Stimulated activated CD4-positive, alpha-beta T cell treated with anti-CD3 and anti-CD28 coated beads, Interleukin-1b, Interleukin-23, amount 100 ng/mL, for 48 hours (primary cell): ENCODE measurements at places on chromosomes 1 and 21.

DNA sequence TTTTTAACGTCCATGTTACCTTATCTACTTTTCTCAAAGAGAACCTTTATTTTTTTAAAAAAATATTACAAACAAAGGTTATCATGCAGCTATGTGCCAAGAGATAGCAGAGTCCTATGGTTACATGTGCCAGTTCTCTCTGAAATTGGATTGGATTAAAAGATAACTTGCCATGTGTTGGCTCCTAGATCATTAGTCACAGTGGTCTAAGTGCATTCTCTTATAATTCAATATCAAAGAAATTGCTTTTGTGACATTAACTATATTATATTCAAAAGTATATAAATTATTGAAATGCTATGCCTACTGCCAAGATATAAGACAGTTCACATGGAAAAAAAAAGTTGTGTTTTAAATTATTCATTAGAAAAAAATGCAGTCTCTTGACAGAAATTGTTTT is 494.2 kb downstream of the NEGR1 start:
- no peak for DNase-seq

- no peak for DNase-seq
These were observed 33.4 kb upstream of the C1orf198 start for GRCh38 chr1:230901671-230902070.

DNA sequence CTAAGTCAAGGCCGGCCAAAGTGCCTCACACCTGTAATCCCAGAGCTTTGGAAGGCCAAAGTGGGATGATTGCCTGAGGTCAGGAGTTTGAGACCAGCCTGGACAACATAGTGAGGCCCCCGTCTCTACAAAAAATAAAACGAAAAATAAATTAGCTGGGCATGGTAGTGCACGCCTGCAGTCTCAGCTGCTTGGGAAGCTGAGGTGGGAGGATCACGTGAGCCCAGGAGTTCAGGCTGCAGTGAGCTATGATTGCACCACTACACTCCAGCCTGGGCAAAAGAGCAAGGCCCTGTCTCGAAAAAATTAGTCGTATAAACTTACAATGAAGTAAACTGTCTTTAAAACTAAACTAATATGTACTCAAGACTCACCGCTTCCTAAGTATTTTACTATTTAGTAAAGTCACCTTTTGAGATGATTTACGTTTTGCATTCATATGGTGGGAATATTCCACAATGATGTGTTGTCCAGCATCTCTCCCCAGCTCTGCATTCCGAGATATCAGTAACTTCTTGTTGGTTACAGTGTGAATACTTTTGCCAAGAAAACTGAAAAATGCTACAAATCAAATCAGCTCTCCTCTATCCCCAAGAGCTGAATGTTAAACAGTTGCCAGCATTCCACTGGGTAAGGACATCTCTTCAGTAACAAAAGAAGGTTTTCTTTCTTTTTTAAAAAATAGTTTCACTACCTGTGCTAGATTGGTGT is 84.9 kb upstream of the C21orf91 start:
- DNase-seq, result no peak

DNA sequence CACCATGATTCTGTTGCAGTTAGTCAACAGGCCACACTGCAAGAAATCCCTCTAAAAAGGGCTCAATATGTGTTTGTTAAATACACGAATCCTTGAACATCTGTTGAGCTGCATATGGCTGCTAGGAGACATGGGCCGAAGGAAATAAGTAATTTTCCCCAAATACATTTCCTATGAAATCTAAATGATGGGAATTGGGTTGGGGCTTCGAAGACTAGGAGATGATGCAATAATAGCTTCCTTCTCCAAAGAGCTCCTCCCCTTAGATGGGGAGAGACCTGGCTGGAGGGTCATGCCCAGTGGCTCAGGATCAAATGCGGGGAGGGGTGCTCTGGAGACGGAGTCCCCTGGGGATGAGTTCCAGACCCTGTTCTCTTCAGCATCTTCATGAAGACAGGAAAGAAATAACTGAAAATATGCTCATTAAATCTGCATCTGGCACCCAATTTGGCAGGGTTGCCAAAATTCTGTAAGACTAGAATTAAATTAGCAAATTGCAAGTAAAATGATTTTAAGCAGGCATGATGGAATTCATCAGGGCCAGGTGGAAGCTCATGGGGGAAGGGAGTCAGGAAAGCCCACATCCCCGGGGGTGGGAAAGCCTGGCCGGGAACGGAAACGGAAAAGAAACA is 165.0 kb upstream of the EDN2 start:
- no peak for DNase-seq

DNA sequence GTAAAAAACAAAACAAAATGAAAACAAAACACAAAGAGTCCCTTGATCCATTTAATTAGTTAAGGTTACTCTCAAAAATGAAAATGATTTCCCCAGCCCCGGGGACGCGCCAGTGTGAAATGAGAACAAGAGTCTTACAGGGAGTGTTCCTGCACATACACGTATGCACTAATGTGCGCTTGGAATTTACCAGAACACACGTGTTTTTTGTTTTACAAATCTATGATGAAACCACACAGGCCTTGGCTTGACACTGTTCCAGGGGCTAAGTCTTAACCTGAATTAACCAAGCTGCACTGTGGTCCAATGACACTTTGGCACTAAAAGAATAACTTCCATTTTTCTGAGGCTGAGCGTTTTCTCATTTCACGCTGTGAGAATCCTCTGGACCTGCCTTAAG is 63.7 kb downstream of the SLC45A1 start:
- no peak for DNase-seq

DNA sequence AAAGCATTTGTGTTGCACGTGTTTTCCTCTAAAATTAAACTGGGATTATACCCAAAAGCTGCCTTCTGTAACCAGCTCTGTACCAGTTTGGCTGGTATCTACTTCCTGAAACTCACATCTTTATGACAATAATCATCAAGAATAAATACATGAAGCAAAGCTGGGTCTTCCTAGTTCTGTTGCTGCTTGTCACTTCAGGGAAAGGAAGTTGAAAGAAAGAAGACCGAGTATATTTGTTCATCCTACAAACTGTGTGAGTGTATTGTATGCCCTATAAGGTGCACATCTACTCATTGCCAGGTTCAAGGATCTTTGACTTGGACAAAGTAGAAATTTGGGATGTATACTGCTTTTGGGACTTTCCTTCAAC is 29.1 kb upstream of the IFNGR2 start:
- no peak for DNase-seq

DNA sequence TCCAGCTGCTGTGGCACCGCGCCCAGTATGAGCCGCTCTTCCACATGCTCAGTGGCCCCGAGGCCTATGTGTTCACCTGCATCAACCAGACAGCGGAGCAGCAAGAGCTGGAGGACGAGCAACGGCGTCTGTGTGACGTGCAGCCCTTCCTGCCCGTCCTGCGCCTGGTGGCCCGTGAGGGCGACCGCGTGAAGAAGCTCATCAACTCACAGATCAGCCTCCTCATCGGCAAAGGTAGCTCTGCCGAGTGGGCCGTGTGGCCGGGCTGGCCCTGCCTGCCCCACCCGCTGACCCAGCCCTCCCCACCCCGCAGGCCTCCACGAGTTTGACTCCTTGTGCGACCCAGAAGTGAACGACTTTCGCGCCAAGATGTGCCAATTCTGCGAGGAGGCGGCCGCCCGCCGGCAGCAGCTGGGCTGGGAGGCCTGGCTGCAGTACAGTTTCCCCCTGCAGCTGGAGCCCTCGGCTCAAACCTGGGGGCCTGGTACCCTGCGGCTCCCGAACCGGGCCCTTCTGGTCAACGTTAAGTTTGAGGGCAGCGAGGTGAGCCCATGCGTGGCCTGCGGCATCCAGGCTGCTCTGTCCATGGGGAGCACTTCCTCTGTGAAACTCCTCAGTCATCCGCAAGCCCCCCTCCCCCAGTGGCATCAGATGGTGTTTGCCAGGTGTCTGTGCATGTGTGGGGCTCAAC is 64.2 kb downstream of the PIK3CD start:
- DNase-seq, result no peak

DNA sequence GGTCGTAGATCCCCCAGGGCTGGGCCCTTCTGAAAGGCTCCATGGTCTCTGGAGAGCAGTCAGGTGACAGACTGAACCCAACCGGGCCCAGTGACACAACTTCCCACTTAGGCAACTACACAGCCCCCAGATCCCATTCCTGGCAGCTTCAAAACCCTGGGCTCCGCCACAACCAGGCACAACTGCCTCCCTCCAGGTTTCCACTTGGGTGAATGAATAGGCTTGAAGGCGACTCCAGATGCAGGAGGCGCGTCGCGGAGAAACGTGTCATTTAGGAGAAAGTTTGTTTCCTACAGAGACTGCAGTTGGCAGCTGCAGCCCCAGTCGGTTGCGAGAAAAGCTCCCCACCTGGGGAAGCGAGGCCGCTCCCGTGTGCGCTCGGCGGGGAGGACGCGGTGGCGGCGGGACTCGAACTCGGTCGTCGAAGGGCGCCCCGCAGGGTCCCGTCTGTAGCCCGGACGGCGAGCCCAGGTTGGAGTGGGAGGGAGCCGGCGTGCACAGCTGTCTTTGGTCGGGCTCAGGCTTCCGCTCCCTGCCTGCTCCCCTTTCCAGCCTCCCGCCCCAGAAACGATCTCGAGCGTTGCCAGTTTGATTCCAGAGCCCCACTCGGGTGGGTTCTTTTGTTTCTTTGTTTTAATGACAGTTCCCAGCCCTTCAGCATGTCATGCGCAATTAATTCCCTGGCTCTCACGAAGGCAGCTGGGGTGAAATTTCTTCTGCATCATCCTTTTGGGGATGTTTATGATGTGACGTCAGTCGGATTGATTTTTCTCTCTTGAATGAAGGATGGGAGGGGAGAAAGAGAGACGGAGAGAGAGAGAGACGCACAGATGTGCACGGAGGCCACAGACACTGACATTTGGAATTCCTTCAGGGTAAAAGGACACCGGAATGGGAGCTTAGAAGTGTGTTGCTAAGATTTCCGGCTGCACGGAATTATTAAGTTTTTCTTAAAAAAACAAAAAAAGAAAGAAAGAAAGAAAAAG is 862 bp upstream of the SGIP1 start:
- no peak for DNase-seq

DNA sequence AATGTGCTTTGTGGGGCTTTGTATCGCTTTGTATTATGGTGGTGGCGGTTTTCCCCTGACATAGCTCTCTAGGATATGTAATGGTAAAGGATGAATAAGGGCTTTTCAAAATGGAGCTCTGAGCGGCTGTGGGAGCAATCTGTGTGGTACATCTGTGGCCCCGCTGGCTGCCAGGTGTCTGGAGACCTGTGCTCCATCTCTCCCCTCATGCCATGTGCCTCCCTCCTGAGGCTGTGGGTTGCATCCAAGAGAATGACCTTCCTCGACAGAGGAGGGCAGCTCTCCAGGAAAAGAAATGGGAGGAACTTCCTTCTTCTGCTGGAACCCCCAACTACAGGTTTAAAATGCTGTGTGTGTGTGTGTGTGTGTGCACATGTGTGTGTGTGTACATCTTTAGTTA is 78.7 kb downstream of the RYR2 start:
- DNase-seq, result no peak

GRCh38 chr1:19315378-19316198 is 3.5 kb downstream of the SLC66A1 start:
- no peak for DNase-seq

GRCh38 chr1:1402072-1402900 is 3.2 kb upstream of the CCNL2 start:
- DNase-seq, result peak; percentile 53

GRCh38 chr21:42108554-42109340 is 37.6 kb downstream of the UMODL1 start:
- DNase-seq, result no peak

DNA sequence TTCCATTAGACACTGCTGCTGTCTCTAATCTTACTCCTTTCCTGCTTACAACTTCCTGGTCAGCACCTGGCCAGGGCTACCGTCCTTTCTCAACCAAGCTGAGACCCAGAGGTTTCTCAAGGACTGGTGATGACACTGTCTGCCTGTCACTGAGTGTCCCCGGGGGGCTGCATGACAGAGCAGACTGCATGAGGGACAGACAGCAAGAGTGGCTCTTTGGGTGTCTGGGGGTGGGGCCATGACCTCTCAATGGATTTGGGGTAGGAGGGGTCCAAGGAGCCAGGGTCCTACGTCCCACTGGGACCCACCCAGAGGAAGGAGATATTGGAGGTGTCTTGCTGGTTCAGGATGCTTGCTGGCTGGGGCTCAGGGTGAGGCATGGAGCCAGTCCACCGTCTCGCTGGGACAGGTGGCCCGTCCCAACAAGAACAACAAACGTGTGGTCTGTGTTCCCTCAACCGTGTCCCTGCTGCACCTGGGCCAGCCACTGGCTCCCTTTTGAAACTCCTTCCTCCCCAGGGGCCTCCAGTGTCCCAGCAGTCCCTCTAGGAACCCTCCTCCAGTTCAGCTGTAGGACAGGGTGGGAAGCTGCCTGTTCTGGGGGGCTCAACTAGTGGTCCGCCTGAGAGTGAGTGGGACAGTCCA is 344.6 kb upstream of the AJAP1 start:
- DNase-seq, result no peak

DNA sequence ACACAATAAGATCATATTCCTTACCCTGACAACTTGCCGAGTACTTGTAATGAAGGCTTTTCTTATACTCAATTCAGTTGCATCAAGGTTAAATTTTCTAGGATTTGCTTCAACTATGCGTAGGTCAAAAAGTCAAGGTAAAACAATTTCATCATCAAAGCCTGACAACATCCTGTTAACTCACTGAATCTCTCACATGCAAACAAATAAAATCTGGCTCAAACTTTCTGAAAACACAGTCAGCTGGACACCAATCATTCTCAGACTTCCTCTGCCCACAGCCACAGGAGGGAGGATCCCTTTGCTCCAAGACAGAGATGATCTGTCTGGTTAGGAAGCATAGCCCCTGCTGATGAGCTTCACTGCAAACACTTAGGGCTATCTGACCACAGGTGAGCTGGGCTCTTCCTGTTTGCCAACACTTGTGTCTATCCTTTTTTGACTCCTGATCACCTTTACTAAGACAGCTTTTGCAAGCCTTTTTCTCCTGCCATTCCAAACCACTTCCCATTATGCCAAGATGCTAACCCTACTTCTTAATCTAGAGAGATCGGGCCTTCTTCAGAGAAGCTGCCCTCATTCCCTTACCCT is 20.0 kb downstream of the STX6 start:
- no peak for DNase-seq

DNA sequence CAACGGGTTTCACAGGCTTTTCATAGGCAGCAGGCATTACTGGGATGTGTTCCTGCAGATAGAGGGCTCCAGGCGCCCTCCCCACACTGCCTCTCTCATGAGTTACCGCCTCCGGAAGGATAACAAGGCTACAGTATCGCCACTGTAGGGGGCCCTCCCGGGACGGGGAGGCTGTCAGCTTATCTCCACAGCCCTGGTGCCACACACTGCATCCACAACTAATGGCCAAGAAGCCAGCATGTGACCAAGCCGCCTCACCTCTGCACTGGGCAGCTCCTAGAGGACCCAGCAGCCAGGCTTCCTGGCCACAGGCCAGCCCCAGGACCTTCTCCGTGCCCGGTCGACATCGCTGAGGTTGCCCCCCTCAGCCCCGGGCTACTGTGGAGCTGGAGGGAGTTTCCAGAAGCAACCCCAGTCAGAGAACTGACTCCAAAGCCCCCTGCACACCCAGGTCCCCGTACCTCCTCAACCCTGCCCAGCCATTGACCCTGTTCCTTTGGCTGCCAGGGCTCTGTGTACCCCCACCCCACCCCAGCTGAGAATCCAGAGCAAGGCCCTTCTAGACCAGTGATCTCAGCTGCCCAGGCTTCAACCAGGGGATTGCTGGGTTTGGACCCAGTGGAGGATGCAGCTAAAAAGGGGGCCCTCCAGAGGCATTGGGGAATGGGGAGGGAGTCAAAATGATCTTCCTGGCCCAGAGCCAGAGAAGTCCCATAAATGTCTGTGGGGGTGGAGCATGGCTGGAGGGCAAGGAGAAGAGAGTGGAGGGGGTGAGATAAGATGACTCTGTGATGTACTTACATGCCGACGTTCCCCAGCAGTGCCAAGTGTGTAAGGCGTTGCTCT is 45.0 kb downstream of the NEK2 start:
- DNase-seq, result no peak

GRCh38 chr1:156281693-156282478 is 739 bp downstream of the SMG5 start:
- peak; percentile 39 for DNase-seq
